ENCODE measurements at places on chromosomes 2 and 18. TPM values are rescaled to one million over a fixed set of nuclear protein-coding genes. Genes with fewer than 3 reads are reported as not detected.
A peak's percentile ranks its signal among the peaks of the same experiment; 100 is the strongest.

ANKRD30B gene
- total RNA-seq: not detected

- peak; percentile 72 for DNase-seq
Measured at GRCh38 chr2:20614201-20615067, 36.5 kb downstream of the HS1BP3 start.

DNA sequence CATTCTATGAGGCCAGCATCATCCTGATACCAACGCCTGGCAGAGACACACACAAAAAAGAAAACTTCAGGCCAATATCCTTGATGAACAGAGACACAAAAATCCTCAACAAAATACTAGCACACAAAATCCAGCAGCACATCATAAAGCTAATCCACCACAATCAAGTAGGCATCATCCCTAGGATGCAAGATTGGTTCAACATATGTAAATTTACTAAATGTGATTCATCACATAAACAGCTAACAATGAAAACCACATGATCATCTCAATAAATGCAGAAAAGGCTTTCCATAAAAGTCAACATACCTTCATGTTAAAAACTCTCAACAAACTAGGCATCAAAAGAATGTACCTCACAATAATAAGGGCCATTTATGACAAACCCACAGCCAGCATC lies 65.3 kb downstream of the WDPCP start:
- DNase-seq: no peak

DNA sequence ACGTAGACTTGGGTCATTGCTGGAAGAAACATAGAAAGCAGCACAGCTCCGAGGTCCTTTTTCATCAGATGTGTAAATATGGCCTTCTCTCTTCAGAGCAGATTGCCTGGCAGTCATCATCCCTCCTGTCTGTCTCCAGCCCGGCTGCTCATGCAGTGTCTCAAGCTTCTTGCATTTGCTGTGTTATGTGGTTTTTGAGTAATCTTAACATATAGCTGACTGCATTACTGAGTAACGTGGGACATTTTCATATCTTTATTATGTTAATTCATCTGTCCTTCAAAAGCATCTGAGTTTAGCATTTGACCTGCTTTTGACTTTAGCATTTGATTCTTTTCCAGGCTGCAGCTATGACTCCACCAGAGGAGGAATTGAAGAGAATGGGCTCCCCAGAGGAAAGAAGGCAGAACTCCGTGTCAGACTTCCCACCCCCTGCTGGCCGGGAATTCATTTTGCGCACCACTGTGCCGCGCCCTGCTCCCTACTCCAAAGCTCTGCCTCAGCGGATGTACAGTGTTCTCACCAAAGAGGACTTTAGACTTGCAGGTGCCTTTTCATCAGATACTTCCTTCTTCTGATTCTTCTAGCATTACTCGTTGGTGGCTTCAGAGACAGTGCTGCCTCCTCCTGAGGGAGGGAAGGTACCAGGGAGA lies 116.2 kb downstream of the RAB3GAP1 start:
- DNase-seq: no peak

DNA sequence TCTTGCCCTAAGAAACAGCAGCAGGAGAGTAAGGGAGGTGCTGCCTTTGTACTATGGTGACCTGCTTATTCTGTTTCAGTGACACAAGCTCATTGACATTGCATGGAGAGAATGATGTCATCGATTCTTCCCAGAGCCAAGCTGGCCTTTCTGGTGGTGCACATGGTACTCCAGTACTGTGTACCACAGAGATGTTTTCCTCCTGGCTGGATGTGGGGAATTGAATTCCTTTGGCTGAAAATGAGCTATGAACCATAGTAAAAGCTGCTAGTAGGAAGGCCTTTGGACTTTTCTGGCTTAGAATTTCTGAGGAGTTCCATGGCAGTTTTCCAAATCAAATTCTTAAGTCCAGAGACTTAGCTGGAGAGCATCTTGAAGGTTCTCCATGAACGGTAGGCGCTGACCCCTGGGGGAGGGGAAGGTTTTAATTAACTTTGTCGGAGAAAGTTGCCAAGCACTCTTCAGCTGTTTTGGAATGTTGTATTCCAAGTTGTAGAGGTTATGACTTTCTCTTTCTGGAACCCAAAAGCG lies 17.1 kb upstream of the B3GNT2 start:
- no peak for DNase-seq

GRCh38 chr18:42131066-42131929 lies 176.3 kb downstream of the PIK3C3 start:
- DNase-seq: no peak

Data from Right ventricle myocardium superior (tissue), 1 donor.